ENCODE measurements at places on chromosomes 16 and 17.
A peak's percentile ranks its signal among the peaks of the same experiment; 100 is the strongest.

DNA sequence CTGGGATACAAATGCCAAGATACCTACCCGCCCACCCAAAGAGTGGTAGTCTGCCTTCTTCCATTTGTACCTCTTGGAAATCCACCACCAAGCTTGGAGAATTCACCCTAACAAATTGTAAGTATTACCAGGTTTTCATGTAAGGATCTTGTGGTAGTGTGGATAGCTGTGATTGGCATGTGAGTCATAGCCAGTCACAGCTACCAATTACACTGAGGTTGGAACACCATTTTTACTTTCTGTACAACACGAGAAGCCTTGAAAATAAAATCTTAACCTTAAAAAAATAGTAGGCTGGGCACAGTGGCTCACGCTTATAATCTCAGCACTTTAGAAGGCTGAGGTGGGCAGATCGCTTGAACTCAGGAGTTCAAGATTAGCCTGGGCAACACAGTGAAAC, 18.5 kb upstream of the SLC35G3 start:
- DNase-seq, result no peak

- no peak for DNase-seq
Measured at GRCh38 chr17:77444628-77444983, 303.8 kb downstream of the SEC14L1 start.

DNA sequence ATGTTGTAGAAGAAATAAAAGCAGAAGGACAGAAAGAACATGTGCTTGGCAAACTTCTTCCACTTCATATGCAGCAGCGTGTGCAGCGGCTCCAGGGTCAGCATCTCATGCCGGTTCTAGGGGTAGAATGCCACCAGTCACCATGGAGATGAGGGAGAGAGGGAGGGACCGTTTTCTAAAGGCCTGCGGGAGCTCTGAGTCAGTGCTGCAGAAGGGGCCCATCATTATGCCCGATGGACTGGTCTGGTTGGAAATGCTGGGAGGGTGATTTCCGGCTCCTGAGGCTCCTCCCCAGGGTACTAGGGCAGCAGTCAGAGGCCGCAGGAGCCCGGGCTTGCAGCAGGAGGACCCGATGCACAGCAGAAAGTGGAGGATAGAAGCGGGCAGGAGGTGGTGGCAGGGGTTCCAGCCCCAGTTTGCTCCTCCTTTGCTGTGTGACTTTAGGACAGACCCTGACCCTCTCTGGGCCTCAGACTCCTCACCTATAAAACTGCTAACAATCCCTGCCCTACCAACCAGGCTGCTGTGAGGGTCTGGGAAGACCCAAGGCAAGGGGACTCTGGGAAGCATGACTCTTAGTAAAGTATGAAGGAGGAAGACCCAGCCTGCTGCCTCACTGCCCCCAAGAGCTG, 28.6 kb downstream of the TRPV3 start:
- no peak for DNase-seq

- peak; percentile 57 for DNase-seq
Measured at GRCh38 chr16:69123910-69124309, 8.5 kb downstream of the CHTF8 start.

GRCh38 chr16:27345201-27345600, 31.4 kb downstream of the IL4R start:
- no peak for DNase-seq

- no peak for DNase-seq
Measured at GRCh38 chr17:37743875-37744632, 805 bp downstream of the HNF1B start.

DNA sequence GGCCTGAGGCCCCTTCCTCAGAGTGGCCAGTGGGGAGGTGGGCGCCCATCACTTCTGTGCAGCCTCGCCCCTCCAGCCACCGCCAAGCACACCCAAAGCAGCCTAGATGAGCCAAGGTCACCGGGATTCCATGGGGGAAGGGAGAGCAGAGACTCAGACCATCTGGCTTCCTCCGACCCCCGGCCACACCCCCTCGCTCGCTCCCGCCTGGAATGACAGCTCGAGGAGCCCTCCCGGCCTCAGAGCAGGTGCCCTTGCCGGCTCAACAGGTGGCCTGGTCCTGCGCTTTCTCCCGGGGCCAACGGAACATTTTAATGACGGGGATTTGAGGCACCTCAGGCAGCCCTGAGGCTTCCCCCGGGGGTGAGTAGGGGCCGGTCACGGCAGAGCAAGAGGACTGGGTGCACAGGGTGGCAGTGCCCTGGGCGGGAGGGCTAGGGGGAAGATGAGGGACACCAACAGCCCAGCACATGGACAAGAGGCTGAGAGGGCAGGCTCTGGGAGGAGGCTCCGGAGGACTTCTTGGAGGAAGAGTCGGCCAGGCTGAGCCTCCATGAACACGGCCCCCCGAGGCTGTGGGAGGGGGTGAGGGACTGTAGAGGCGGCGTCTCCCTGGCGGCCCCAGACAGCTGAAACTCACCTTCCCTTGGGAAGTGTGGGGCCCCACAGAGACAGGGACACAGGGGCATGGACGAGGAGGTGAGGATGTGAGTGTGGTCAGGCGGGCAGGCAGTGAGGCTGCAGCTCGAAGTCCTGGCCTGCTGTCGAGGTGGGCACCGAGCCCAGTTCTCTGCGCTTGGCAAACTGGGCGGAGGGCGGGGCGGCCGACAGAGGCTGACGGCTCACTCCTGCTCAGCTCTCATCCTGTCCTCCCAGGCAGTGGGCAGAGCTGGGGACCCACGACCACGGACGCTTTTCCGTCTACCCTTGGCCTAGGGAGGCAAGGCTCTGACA, 12.5 kb upstream of the C1QTNF8 start:
- no peak for DNase-seq

DNA sequence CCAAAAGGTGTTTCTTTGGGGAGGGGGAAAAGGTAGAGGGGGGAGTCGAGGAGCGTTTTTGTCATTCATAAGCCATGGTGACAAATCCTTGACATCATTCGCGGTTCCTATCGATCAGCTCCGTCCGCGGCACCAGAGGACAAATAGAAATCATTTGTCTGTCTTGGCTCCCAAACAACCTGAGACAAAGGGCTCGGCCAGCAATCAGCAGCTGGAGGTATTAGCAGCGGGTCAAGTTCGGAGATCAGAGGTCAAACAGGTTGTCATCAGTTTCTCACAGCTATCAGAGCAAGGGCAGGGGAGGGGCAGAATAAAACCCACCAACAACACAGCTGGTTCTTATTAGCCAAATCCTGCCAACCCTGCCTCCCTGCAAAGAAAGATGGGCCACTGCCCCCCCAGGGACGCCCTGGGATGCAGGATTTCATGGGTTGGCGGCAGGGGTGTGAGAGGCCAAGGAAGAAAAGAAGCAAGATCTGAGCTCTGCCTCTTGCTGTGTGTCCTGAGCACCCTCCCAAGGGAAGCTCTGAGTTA, 145.3 kb upstream of the LHX1 start:
- no peak for DNase-seq
